Astrocyte of the spinal cord (primary cell): ENCODE measurements at places on chromosomes 16 and 17.

DNA sequence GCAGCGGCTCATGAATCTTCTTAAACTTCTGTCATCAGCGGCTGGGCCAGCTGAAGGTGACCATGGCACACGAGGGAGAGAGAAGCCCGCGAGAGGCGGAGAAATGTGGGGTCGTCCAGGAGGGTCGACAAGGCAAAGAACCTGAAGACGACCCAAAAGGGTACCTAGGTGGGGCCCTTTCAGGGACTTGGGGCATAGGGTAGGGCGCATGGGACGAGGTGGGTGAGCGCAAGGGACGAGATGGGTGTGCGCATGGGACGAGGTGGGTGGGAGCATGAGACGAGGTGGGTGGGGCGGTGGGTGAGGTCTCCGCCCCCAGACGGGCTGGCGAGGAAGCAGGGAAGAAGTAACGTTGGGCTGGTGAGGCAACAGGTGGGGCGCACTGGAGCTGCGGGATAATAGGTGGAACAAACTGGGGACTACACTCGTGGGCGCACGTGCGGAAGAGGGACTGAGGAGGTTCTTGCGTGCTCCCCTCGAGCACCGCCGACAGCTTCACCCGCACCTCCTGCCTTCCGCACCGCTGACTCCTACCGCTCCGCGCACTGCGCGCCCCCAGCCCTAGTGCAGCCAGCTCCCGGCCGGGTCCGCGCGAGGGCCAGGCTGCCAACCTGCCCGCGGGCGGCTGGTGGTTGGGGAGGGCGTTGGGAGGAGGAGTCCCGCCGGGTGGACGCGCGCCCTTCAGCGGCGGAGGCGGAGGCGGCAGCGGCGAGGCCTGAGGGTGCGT is 23.2 kb upstream of the CRYM start:
- peak; percentile 73 for DNase-seq

- DNase-seq: no peak
Measured at GRCh38 chr16:19710991-19711545, 7.0 kb downstream of the KNOP1 start.

- no peak for DNase-seq
Measured at GRCh38 chr17:49508866-49509587, 13.9 kb downstream of the NGFR start.

GRCh38 chr16:82609140-82609539 is 17.6 kb upstream of the CDH13 start:
- no peak for DNase-seq

DNA sequence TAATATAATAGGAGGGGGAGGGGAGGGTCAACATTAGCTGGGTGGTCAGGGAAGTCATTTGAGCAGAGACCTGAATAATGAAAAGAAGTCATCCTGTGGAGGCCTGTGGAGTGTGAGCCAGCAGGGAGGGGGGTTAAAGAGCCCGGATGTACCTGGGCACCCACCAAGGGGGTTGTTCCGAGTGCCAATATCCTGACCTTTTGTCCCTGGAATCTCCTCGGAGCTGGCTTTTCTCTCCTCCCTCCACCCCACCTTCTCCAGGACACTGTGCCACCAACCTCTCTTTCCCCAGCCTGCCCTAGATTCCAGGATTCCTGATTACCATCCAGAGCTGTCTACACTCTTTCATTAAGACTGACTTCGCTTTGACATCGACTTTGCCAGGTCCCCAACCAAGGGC is 6.2 kb downstream of the SHBG start:
- no peak for DNase-seq

DNA sequence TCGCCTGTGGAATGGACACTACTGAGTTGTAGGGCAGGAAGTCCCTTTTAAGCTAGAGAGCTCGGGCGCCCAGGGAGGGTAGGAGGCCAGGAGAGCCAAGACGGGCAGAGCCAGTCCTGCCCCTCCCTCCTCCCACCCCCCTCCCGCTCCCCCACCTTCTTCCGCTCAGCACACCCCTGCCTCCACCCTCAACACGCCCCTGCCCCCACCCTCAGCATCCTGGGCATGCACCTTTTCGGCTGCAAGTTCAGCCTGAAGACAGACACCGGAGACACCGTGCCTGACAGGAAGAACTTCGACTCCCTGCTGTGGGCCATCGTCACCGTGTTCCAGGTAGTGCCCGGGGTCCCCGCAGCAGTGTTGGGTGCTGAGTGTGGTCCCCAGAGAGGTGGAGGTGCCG is 18.3 kb downstream of the TPSG1 start:
- DNase-seq: no peak

DNA sequence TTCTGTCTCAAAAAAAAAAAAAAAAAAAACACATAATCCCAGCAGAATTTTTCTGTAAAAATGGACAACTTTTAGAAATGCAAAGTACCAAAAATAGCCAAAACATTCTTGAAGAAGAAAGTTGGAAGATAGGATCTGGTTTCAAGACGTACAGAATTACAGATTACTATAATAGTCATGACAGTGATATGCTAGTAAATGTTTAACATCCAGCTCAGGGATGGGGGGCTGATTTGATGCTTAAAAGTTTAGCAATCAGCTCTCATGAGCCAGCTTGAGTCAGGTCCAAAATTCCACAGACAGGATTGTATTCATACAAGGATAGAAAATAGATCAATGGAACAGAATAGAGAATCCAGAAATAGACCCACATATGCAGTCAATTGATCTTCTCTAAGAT is 100.5 kb downstream of the CYB561 start:
- no peak for DNase-seq
